Right lung (tissue), 10 donors: ENCODE measurements at places on chromosomes 13 and 19.

- peak; percentile 43 for DNase-seq
These were observed 43.3 kb downstream of the CRYL1 start for GRCh38 chr13:20482275-20482761.

DNA sequence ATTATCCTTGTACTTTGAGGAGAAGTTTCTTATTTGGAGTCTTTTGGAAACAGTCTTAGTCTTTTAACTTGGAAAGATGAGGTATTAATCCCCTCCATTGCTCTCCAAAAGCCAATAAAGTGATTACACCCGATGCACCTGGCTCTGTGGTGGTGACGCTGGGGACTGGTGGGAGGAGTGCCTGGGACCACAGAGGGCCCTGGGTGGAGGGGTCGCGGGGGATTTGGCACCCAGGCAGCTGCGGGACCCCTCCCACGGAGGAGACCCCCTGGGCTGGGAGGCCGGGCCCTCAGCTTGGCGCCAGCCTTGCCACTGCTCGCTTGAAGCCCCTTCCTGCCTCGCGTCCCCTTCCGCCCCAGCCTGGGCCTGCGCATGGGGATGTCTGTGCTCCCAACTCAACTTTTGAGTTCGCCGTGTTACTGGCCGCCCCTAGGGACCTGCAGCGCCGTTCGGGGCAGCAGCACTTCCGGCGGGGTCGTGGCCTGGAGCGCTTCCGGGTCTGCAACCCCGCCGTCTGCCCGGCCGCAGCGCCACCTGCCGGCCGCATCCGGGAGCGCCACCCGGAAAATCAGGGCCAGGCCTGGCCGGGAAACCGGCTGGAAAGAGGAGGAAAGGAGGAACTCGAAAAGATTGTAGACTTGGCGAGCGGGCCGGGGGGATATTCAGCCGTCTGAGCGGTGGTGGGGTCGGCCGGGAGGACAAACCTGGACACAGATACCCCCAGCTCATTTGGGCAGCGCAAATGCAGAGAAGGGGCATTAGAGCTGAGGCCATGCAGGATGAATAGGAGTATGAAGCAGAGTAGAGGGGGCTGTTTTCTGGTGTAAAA is 8.4 kb downstream of the PEAK3 start:
- DNase-seq = peak; percentile 66

DNA sequence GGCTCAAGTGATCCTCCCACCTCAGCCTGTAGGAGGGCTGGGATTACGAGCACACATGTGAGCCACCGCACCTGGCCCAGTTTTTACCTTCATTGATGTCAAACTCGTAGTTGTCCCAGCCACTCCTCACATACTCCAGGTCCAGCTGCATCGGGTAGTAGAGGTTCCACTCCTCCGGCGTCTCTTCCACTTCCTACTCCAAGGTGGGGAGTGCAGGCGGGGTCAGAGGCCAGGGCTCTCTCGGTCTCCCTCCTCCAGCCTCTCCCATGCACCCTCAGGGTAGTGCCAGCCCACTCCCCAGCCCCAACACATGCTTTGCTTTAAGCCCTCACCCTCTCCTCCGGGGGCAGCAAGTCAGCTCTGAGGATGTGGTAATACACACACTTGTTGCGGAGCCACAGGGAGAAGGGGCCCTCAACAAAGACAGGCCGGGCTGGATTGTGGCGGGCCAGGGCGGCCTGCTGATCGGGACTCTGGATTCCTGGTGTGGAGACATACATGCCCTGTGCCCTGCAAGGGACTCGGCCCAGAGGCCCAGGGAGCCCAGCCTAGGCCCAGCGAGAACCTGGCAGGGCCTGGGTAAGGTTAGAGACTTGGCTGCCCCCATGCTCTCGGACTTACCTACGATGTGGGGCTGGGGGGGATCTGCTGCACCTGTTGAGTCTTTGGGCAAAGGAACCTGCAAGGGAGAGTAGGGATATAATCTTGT is 1.9 kb upstream of the ZNF653 start:
- no peak for DNase-seq

- no peak for DNase-seq
These were observed 1235.3 kb upstream of the ATXN8OS start for GRCh38 chr13:68872338-68872737.

DNA sequence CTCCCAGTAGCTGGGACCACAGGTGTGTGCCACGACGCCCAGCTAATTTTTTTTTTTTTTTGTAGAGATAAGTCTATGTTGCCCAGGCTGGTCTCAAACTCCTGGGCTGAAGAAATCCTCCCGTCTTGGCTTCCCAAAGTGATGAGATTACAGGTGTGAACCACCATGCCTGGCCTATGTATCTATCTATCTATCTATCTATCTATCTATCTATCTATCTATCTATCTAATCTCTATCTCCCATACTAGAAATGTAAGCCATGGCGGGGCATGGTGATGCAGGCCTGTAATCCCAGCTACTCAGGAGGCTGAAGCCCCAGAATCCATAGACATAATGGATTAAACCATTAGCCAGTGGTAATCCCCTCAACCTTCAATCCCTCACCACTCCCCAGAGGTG is 6.5 kb upstream of the SERTAD3 start:
- no peak for DNase-seq

GRCh38 chr13:97627566-97627965 is 193.6 kb downstream of the RAP2A start:
- DNase-seq = peak; percentile 74

DNA sequence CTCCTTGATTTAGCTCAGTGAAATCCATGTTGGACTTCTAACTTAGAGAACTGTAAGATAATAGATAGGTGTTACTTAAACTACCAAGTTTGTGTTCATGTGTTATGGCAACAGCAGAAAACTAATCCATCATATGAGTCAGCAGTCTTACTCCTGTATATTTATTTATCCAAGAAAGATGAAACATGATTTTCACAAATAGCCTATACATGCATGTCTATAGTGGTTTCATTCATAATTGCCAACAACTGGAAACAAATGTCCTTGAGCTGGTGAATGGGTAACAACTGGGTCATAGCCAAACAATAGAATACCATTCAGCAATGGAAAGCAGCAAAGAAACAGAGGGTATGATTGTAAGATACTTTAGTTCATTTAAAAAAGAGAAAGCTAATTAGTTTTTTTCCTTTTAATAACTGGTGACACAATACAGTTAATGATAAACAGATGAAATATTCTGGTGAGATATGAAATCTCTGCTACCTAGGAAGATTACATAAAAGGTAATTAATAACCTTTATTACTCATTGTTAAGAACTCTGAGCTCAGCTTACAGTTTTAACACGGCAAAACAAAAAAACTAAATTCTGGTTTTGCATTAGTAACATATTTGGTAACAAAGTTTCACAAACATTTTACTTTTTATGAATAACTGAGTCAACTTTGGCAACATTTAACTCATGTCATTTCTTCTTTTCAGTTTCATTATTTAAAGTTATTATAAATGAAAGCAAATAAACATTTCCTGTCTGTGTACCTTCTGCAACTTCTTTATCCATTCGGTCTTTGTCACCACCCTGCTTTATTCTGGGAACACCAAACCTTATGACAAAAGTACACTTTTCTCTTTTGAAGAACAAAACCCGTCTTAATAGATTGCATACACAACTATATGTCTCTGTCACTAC is 181.3 kb downstream of the LIG4 start:
- no peak for DNase-seq

DNA sequence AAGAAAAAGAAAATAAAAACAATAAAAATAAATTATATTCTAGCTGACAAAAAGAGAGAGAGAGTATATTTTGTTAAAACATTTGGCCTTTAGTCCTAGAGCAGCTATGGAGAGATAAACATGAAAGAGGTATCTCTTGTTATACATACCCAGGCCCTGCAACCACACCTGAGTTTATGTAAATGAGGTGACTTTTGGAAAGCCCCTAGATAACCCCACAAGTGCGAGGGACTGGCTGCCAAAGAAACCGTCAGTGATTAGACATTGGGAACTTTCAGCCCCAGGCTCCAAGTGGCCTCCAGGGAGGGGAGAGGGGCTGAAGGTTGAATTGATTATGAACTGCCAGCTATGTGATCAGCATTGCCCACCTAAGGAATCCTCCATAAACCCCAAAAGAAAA is 2.1 kb upstream of the NLRP7 start:
- DNase-seq = no peak

DNA sequence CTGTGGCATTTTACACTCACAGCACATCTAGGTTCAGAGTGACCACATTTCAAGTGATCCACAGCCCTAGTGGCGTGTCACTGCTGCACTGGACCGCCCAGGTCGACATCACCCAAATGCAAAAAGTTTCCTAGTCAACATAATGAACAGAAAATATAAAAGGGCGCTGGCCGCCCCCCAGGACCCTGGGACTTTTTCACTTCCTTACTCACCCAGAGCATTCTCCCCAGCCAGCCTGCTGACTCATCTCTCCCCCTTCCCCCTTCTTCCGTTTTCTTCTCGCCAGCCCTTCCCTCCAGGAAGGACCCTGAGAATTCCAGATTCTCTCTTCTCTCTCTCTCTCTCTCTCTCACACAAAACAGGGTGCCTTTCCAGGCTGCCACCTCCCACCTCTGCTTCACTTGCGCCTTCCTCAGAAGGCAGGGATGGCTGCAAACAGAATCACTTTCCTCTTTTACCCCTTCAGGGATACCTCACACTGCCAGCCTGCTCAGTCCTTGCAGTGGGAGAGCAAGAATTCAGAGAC is 21.0 kb upstream of the GRWD1 start:
- no peak for DNase-seq

DNA sequence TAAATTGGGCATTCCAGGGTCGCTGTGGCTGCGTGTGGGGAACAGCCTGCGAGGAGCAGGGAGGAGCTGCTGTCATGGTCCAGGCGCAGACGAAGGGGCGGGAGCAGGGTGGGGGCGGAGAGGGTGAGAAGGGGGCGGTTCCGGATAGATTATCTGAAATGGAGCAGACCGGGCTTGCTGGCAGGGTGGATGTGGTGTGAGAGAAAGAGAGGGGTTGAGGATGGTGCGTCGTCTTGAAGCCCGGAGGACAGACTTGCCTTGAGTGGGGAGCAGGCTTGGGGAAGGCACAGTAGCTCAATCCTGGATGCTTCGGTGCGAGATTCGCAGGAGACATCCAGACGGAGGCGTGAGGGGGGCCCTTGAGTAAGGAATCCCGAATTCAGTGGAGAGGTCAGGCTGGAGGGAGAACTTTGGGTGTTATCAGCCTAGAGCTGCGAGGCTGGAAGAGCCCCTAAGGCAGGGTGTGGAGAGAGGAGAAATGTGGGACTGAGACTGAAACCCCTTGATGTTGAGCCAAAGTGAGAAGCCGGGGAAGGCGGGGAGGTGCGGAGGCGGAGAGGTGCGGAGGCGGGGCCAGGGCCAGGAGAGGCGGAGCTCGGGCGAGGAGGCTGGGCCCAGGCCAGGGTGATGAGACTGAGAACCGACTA is 40.6 kb downstream of the DPF1 start:
- DNase-seq = peak; percentile 31

DNA sequence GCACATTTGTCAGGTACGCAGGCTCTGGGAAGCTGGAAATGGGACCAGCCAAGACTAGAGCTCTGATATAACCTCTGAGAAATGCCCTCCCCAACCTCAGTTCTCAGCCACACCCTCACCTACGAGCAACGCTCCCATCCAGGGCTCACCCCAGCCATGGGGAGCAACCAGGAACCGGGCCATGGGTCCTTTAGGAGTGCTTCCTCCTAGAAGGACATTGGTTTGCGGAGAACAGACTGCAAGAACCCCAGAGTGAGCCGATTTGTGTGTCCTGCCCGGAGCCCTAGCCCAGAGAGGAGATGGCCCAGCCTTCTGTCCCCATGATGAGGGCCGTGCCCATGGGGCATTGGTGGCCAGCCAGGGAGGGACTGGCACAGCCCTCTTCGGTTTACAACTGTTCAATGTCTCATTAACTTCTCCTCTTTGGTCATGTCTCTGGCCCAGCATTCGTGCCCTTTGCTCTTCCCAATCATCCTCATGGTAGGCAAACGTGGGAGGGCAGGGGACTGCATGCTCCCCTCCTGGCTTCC is 32.9 kb upstream of the IGSF23 start:
- no peak for DNase-seq

DNA sequence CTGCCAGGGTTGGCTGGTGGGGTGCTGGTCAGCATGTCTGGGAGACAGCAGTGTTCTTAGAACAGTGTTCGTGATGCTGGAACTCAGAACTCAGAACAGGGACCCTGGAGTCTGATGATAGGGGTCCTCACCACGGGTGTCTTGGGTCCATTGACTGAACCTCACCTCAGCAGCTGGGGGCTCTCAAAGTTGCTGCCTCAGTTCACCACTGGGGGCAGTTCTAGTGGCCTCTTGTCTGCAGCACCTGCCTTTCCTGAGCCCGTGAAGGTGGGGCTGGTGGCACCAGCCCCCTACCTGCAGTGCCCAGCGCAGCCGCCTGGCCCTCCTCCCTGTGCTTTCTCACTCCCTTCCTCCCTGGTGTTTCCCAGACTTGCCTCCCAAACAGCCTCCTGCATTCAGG is 28.5 kb downstream of the SAFB start:
- no peak for DNase-seq

- DNase-seq = peak; percentile 63
These were observed 587 bp downstream of the TMEM238 start for GRCh38 chr19:55383279-55384130.

DNA sequence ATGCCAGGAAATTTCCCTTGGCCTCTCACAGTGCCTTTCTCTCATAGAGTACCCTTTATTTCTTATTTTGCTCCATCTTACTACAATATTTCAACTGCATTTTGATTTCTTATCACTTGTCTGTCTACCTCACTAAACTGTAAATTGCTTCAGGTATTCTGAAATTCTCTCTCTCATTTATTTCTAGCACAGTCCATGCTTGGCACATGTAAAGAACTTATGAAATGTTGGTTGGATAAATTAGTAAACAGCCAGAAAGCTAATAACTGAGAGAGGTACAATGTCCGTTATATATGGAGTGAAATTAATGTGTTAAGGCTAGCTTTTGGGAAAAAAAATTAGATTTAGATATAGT is 138.3 kb upstream of the RFC3 start:
- DNase-seq = no peak

- no peak for DNase-seq
These were observed 13.3 kb downstream of the KCNC3 start for GRCh38 chr19:50315773-50316448.

DNA sequence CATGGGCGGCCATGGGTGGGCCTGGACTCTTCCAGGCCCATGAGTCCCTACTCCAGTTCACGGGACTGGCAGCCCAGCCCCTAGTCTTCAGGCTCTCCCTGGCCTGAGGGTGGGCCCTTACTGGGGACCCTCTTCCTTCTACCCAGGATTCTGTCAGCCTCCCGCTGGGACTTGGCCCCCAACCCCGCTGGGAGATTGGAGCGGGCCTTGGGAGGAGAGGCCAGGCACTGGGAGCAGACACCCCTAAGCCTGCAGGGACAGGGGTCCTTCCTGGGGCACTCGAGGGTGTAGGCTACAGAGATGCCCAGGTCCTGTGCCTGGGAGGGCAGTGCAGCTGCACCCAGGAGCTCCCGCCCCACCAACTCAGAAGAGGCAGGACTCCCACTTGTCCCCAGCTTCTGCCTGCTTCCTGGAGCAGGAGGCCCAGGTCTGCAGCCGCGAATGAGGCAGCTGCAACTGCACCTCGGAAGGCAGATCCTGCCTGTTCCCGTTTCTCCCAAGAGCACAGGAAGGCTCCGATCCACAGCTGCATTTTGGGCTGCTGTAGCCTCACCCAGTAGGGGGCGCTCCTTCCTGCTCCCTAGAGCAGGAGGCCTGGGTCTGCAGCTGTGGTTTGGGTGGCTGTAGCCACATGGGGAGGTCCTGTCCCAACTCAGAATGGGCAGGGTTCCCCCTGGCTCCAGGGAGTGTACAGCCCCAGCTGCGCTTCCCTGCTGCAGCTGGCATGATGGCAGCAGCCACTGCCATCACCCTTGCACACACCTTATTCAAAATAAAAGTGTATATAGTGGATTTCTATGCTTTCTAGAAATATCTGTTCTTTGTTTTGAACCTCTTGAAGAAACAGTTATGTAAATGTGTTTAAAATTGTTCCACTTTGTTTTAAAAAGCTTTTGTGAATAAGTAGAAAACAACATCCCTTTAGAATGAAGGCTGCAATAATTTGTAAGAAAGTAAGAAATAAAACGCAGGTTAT is 46.8 kb downstream of the TEX26 start:
- no peak for DNase-seq
